ENCODE measurements at places on chromosomes 11 and 22.

GRCh38 chr11:72579816-72580641 is 94.2 kb downstream of the PDE2A start:
- no peak for DNase-seq

DNA sequence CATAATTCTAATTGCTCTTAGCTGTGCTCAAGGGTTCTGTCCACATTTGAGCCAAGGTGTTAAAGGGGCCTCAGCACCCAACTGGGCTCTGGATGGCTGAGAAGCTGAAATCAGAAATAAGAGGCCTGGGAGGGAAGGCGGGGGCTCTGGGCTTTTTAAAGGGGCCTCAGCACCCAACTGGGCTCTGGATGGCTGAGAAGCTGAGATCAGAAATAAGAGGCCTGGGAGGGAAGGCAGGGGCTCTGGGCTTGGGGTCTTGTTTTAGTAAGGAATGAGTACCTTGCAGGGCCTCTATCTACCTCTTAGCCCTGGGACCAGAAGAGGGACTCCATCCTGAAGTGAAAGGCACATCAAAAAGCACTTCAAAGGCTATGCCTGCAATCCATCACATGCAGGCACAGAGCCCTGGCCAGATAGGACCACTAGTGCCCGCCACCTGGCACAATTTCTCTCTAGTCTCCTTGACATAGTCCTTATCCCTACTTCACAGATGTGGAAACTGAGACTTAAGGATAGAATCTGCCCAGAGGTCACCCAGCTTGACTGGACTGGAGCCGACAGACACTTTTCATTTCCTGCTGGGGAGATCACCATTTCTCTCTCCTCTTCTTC is 35.6 kb downstream of the DKK3 start:
- DNase-seq, result no peak

DNA sequence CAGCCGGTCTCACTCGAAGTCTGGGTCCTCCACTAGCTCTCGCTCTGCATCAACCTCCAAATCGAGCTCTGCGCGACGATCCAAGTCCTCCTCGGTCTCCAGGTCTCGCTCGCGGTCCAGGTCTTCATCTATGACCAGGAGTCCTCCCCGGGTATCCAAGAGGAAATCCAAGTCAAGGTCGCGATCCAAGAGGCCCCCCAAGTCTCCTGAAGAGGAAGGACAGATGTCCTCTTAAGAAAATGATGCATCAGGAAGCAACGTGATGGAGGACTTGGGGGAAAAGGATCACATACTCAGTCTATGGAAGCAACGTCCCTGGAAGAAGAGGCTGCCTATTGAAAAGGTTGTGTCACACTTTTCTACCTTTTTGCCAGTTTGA is 1.1 kb downstream of the SRSF8 start:
- no peak for DNase-seq

GRCh38 chr11:2880646-2881045 is 4.9 kb downstream of the CDKN1C start:
- no peak for DNase-seq

GRCh38 chr11:61749591-61750217 is 2.7 kb upstream of the MYRF start:
- no peak for DNase-seq

DNA sequence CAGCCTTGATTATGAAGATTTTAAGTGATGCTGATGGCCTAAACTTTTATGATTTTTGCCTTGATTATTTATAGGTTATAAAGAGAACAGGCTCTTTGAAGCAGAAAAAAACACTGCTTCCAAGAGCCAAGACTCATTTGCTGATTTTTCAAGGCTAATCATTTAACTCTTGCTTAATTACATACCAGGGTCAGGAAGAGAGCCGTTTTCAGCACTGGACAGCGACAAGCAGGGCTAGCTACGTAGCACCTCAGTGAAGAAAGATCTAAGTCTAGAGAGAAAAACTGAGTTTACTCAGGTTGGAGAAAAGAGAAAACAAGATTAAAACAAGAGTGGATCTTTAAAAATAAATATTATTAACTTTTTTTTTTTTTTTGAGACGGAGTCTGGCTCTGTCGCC is 615.4 kb upstream of the B3GAT1 start:
- DNase-seq, result no peak

DNA sequence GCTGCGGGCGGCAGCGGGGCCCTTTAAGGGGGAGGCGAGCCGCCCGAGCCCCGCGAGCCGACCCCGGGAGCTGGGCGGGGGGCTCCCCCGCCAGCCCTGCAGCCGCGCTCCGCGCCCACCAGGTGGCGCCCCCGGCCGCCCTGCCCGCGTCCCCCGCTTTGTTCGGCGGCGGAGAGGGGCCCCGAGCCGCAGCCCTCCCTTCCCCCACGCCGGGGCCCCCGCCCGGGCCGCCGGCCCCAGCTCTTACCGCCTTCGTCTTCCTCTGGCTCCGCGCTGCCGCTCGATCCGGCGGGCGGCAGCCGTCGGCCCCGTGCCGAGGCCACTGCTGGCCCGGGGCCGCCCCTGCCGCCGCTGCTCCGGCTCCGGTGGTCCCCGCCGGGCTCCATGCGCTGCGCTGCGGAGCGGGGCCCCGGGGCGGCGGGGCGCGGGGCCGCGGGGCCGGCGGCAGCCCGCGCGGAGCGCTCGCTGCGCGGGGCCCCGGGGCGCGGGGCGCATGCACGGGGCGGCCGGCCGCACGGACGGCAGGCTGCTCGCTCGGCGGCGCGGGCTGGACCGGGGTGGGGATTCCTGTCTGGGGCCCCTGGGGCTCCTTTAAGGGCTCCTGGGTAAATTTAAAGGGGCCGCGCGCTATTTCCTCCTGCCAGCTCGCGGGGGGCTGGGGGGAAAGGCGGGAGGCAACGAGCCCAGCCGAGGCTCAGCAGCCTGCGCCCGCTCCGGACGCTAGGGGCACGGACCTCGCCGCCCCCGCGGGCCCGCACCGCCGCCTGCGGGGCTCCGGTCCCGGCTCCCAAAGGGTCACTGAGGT is at the start of gene ZFTA:
Gene ZFTA (minus strand): TSS at position 539 of the 805 bp plus-strand sequence. CDS start 153 bp downstream, at position 386.
- no peak for DNase-seq

- DNase-seq, result no peak
These were observed 899.3 kb upstream of the RAG2 start for GRCh38 chr11:37497326-37497725.

DNA sequence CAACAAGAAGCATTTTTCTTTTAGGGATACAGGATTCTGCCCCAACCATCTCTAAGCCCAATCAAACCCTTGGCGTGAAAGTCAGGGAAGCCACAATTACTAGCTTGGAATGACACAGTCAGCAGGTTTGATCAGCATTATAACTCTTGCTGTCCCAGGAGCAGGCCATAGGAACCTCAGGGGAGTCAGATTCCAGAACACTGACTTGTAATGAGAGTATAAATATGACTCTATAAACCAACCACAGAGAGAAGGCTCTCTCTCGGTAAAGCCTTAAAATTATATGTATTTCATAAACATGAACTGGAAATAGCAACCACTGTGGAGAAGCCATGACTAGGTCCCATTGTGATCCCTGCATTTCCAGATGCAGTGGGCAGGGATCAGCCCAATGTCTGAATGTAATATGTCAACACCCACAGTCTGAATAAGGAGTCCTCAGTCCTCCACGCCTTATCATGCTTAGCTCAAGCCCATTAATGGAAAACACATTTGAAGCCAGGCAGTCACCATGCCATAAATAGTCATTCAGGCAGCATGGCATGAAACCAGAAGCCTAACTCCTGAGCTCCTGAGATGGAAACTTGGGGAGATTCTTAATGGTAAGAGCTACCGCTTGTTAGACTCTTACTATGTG is 99.1 kb upstream of the MTNR1B start:
- DNase-seq, result no peak

DNA sequence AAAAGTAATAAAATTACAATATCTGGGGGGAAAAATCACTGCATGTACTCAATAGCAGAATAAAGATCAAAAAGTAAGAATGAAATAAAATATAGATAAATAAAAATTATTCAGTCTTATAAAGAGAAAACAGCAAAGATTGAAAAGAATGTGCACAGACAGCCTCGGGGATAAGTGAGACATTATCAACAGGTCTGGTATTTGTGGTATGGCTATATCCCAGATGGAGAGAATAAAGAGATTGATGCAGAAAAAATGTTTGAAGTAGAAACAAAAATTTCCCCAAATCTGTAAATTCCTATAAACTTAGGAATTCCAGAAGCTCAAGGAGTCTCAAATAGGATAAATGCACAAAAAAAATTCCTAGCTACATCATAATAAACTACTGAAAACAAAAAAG is 74.5 kb upstream of the LUZP2 start:
- DNase-seq, result no peak

- no peak for DNase-seq
These were observed 3.1 kb downstream of the CDC42EP1 start for GRCh38 chr22:37563153-37564081.

- DNase-seq, result no peak
These were observed 3.9 kb downstream of the SLC25A22 start for GRCh38 chr11:794013-794765.

- DNase-seq, result no peak
These were observed 6.8 kb upstream of the OR10A2 start for GRCh38 chr11:6855971-6856541.

DNA sequence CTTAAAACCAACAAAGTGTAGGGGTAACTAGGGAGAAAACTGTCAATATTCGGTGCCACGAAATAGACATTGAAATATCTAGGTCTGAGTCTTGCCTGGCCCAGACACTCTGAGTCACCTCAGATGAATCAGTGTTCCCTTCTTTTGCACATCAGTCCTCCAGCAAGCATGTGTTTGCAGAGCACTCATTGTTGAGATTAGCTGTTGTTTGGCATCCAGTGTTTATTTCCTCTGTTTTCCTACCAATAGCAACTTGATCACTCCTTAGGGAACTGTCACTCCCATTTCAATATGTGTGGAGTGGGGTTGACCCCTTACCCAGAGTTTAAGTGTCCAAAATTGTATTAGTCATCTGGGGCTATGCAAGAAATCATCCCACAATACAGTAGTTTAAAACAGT is 4.7 kb upstream of the ASCC2 start:
- DNase-seq, result no peak

DNA sequence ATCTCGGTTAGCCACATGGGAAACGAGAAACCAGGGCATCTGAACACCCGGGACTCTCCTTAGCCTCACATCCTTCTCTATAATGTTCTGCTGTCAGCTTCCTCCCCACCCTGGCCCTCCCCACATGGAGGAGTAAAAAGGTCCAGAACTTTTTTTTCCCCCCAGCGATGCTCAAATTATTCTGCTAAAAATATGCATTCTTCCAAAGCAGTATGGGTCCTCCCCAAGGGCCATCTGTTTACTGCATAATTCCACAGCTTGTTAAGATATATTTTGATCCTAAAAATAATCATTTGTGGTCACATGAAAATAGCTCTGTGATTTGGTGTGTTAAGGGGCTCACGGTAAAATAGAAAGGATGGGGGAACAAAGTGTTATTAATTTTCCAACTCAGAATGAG is 281.5 kb upstream of the NARS2 start:
- no peak for DNase-seq

GRCh38 chr11:46456269-46457001 is 64.9 kb upstream of the CHRM4 start:
- DNase-seq, result no peak

GRCh38 chr11:84681456-84681855 is 945.7 kb downstream of the DLG2 start:
- DNase-seq, result no peak

GRCh38 chr11:132844956-132845696 is 687.2 kb downstream of the OPCML start:
- no peak for DNase-seq

DNA sequence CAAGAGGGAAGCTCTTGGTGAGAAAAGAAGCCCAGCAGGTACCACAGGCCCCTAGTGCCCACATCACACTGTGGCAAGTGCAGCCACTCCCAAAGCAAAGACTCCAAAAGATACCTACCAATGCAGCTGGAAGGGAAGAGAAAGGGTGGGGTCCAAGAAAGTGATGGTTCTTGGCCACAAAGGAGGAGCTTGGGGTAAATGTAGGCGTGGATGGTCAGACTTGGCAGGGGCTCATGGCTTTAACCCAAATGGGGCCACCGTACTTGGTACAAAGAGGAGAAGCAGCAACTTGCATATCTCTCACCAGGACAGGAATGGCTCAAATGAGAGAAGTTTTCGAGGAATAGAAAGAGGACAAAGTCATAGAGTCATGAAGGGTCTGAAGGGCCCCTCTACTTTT is 4.8 kb downstream of the MAP3K11 start:
- DNase-seq, result no peak

- no peak for DNase-seq
These were observed 22.0 kb upstream of the TFIP11 start for GRCh38 chr22:26534171-26534855.

DNA sequence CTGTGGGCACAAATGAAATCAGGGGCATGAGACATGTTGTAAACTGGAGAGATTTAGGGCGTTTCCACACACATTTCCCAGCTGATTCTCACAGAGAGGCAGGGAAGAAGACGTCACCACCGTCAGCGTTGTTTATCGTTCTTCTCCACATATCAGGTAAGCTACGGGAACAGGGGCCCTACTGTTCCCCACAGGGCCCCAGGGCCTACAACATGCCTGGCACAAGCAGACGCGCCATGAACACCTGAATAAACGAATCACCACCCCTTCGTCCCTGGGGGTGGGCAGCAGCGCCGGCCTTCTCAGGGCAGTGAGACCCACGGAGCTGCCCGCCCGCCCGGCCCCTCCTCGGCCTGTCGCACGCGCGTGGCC is 342 bp downstream of the EFCAB6 start:
- no peak for DNase-seq

GRCh38 chr11:113016905-113017304 is 55.7 kb downstream of the NCAM1 start:
- DNase-seq, result no peak

GRCh38 chr22:37229012-37229804 is 14.9 kb downstream of the RAC2 start:
- no peak for DNase-seq

DNA sequence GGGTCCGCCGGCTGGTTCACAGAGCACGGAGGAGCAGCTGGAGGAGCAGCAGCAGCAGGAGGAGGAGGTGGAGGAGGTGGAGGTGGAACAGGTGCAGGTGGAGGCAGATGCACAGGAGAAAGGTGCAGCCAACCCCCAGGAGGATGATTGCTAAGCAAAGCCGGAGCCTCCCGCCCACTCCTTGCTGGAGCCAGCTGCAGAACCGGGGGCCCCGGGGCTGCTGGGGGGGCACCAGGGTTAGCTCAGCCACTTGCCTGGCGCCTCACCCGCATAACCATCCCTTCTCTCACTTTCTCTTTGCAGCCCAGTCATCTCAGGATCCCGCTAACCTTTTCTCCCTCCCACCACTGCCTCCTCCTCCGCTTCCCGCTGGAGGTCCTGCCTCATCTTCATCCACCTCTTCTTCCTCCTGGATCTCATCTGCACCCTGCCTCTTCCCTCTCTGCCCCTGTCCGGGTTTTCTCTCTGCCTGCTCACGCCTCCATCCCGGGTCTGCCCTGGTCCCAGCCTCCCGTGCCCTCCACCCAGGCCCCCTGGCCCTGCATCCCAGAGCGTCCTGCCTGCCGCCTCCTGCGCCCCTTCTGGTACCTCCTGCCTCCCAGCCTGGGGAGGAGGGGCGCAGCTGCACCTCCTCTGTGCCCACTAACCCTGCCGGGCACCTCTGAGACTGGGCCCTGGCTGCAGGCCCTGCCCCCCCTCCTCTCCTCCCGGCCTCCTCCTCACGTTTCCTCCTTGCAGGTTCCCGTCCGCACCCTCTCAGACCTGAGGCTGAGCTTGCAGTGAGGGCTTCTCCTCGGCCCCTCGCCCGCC is 9.5 kb downstream of the KCTD17 start:
- DNase-seq, result no peak

GRCh38 chr22:17664414-17665055 is 26.0 kb downstream of the BCL2L13 start:
- no peak for DNase-seq

Measured in stimulated activated CD4-positive, alpha-beta T cell treated with anti-CD3 and anti-CD28 coated beads, Interleukin-1b, Interleukin-23, amount 100 ng/mL, for 24 hours (primary cell).